Glomerular endothelial cell (primary cell): ENCODE measurements at places on chromosomes 4 and X. TPM values are rescaled to one million over a fixed set of nuclear protein-coding genes. Genes with fewer than 3 reads are reported as not detected.

The MAGEA12 gene
- total RNA-seq = not detected in 2 replicates

The SHROOM4 gene
- 39.6 and 48.9 TPM in 2 replicates for total RNA-seq

The TCP11X2 gene
- not detected in 2 replicates for total RNA-seq

The MAGED4B gene
- 8.8 and 75.3 TPM in 2 replicates for total RNA-seq

The AGTR2 gene
- total RNA-seq = not detected in 2 replicates

The APEX2 gene
- 17.5 and 17.6 TPM in 2 replicates for total RNA-seq

The KLKB1 gene
- total RNA-seq = 0.15 TPM in 1 of 2 replicates, not detected in the other

The EGF gene
- total RNA-seq = 0.10 and 0.41 TPM in 2 replicates

The SLC49A3 gene
- 6.9 and 10.0 TPM in 2 replicates for total RNA-seq

The NUDT10 gene
- total RNA-seq = 1.3 and 1.4 TPM in 2 replicates

The CDKL5 gene
- total RNA-seq = 3.9 and 5.4 TPM in 2 replicates

The IGSF1 gene
- total RNA-seq = 0.70 and 1.7 TPM in 2 replicates

The LRP2BP gene
- 0.24 and 0.35 TPM in 2 replicates for total RNA-seq

The CCDC158 gene
- total RNA-seq = not detected in 2 replicates

The MAGEC1 gene
- not detected in 2 replicates for total RNA-seq

The DNAJB14 gene
- total RNA-seq = 23.6 and 47.4 TPM in 2 replicates

The SHROOM3 gene
- total RNA-seq = 3.8 and 9.5 TPM in 2 replicates

The PWWP3B gene
- 0.18 TPM in 1 of 2 replicates, not detected in the other for total RNA-seq

The CLGN gene
- total RNA-seq = 1.2 and 7.6 TPM in 2 replicates

DNA sequence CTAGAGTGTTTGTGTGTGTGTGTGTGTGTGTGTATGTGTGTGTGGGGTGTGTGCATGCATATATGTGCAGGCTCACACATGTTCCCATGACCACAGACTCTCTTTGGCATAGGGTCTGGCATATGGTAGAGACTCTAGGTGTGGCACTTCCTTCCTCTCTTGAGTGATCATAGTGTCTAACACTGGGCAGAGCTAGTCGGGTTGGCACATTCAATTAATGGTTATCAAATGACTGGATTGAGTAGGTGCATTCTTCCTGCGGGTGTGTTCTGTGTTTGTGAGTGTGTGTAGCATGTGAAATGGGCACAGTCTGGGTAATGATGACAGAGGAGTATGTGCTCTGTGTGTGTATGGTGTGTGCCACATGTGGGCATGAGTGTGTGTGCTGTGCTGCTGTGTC, 106.5 kb downstream of the EFNB1 start:
- DNase-seq = no peak

- DNase-seq = peak; percentile 10
Observed at GRCh38 chr4:38612646-38613414, 51.2 kb upstream of the KLF3 start.

DNA sequence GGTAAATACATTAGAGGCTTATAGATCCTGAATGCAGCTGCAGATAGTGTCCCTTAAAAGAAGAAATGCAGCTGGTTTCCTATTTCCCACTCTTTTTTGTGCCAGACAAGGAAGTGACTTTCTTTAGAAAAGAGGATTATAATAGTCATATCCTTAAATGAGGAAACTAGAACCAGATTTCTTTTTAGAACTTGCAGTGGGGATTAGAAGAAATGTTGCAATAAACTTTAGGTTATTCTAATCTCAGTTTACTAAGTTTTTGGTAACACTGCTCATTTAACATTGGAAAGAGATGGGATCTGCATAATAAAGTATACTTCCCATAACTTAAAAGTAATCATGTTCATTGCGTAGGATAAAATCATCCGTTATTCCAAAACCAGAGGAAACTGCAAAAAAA, 101.9 kb downstream of the SLIT2 start:
- no peak for DNase-seq

DNA sequence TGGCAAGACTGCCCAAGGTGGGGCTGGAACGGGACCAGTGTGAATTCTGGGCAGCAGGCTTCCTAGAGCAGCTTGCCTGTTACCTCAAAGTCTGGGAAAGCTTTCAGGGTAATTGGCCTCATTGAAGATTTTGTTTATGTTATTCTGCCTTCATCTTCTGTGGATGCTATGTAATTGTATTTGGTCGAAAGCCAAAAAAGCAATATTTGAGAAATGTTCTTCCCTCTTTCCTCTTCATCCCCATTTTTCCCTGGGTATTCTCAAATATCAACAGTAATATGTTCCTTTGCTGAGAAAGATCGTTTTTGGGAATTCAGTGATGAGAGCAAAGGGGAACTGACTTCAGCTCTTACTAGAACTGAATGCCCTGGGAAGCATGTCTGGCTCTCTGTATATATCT, 12.9 kb downstream of the TMEM131L start:
- DNase-seq = no peak

GRCh38 chr4:145679520-145679919, 426 bp upstream of the C4orf51 start:
- peak; percentile 37 for DNase-seq

GRCh38 chr4:91064157-91064853, 937.1 kb downstream of the CCSER1 start:
- peak; percentile 18 for DNase-seq

GRCh38 chr4:169909897-169910296, 116.3 kb downstream of the MFAP3L start:
- no peak for DNase-seq

- no peak for DNase-seq
Observed at GRCh38 chr4:680928-681645, 6.7 kb downstream of the MYL5 start.

DNA sequence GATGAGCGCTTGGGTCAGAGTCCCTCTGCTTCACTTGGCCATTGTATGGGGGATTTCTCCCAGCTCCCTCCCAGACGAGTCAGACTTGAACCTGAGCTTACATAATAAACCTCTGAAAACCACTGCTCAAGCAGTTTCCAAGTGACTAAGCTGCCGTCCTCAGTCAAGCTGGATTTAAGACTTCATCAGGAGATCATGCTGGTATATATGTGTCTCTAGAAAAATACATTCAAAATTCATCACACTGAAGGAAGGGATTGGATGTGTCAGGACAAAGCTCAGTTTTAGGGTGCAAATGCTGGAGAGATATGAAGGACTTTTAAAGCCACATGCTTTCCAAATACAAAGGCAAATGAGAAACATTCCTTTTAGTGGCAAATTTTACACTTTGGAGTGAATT, 114.3 kb downstream of the QDPR start:
- no peak for DNase-seq

GRCh38 chr4:150004481-150004880, 73.8 kb upstream of the DCLK2 start:
- no peak for DNase-seq

GRCh38 chrX:136780241-136780640, 491 bp downstream of the ARHGEF6 start:
- no peak for DNase-seq

DNA sequence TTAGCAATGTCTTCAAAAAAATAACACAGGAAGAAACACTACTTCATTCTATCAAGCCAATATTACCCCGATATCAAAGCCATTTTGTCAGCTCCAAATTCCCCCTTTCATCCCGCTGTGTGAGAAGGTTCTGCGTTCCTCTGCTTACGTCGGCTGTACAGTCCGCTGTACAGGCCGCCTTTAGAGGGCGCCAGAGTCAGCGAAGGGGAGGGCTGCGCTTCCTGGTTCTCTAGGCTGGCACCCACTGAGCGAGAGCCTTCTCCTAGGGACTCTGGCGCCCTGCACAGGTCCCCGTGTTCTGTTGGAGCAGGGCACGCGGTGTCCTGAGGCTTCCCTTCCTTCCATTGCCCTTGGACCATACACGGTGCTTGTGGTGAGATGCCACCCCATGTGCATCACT, 25.3 kb upstream of the CT45A1 start:
- DNase-seq = no peak

- no peak for DNase-seq
Observed at GRCh38 chr4:21901831-21902230, 46.7 kb downstream of the KCNIP4 start.

DNA sequence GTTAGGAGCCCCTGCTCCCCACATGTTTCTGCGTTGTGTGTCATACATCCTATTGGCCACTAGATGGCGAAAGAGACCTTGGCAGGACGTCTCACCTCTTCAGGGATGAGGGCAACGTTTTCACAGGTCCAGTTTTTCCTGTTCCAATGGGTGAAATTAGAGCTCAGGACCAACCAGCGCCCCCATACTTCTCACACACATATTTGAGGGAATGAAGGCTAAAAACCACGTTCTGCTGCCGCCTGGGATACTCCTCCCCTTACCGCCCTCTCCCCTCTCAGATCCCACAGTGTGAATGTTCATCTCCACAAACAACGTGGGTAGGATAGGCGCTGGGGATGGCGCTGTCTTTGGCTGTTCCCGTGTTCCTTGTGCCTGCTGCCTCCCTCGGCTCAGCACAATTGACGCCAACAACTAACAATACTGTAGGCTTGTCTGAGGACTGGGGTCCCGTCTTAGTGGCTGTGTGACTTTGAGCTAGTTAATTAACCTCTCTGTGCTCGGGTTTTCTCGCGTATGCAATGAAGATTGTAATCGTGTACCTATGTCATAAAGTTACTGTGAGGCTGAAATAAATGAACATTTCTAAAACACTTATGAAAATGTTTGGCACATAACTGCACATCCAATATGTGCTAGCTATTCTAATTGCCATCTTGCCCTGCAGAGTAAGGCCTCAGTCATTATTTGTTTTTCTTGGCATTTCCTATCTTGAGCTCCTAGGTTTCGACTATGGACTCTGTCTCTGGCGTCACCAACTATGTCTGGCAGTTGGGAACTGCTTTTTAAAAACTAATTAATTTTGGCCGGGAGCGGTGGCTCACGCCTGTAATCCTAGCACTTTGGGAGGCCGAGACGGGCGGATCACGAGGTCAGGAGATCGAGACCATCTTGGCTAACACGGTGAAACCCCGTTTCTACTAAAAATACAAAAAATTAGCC, 181.3 kb upstream of the STK26 start:
- no peak for DNase-seq

DNA sequence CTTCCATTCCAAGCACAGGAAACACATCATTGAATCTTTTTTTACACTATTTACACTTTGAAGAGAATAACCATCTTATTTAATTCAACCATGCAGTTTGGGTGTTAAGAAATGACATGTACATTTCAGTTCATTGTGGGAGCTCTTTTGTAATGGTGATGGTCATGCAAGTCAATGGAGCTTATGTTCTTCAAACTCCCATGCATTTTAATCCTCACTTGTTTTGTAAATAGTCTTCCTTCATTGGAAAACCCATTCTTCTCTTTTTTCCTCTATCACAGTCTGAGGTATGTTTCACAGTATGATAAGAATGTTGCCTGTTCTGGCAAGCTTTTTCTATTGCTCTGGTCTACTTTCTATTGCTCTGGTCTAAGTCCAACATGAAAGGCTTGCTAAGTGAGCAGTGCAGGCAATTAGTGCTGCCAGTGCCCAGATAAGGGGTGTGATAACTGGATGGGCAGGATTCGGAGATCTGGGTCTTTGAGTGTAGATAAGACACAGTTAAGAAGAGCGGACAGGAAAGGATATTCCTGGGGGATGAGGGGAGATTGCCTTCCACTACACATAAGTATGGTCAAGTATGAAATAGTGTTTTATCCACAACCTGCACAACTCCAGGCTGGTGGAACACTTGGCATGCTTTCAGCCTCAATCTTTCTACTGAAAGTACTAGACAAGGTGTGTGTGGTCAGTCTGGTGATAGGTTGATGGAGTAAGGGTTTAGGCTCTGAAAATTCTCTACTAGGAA, 17.1 kb downstream of the AFP start:
- DNase-seq = no peak

- DNase-seq = no peak
Observed at GRCh38 chr4:121701263-121701662, 4.5 kb upstream of the ANXA5 start.

DNA sequence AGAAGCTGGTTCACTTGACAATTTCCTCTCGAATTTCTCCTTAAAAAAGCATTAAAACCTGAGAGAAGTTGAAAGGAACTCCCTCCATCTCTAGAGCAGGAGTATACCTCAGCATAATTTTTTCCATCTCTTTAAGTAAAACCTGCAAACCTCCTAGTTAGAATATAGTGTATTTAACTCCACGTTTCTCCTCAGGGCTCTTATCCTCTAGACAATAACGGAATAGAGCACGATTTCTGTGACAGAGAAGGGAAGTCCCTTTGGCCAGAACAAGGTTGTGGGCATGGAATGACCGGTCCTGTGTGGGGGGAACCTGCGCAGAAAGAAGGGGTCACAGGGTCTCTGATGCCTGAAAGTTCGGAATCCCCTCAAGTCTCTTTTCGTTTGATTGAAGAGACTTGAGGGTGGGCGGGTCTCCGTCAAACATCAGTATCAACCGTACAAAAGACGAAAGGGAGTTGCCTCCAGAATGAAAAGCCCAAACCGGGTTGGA, 697 bp downstream of the ZNF280C start:
- no peak for DNase-seq

GRCh38 chr4:7839856-7840255, 99.8 kb downstream of the AFAP1 start:
- no peak for DNase-seq

GRCh38 chrX:109327251-109327650, 154.6 kb downstream of the GUCY2F start:
- no peak for DNase-seq

GRCh38 chr4:149409146-149409545, 406.5 kb downstream of the IQCM start:
- no peak for DNase-seq

DNA sequence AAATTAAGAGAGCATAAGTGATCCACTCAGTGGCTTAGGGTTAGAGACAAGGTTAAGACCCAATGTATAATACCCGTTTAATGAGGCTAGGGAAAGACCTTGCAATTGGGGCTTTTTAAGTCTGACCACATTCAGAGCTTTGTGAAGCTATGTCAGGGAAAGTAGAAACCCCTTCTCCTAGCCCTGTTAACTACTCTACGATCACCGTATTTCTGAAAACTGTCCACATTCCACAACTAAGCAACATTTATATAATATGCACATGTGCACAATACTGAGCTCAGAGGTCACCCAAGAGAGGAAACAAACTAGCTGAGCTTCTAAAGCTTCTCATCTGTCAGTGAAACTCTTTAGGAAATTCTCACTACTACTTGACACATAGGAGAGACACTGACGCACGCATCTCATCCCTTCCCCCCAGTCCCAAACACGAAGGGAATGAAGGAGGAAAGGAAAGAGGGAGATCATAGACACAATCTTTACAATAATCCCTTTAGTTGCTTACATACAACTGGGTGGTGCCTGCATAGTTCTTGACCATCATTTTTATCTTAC, 56.2 kb downstream of the METTL14 start:
- DNase-seq = no peak

DNA sequence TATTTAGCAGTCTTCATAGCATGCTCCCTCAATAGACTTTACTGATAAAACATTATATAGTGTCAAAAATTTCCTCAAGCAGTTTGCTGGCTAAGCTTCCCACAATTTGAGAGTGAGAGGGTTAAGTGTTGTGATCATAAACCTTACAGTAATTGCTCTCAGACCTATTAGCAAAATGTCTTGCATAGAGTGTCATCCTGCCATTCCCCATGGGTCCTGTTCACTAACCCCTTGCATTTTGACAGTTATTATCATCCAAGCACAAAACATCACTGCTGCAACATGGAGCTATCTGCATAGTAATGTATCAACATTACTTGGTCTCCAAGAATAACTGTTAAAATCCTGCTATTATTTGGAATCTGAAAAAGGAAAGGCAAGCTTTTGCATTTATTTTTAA, 196.1 kb upstream of the GK2 start:
- DNase-seq = no peak

GRCh38 chr4:165343353-165344191, 16.1 kb downstream of the MSMO1 start:
- no peak for DNase-seq
